Heart left ventricle (tissue), 16 donors: ENCODE measurements at places on chromosomes 12 and 14. TPM values are rescaled to one million over a fixed set of nuclear protein-coding genes. Genes with fewer than 3 reads are reported as not detected.

DNA sequence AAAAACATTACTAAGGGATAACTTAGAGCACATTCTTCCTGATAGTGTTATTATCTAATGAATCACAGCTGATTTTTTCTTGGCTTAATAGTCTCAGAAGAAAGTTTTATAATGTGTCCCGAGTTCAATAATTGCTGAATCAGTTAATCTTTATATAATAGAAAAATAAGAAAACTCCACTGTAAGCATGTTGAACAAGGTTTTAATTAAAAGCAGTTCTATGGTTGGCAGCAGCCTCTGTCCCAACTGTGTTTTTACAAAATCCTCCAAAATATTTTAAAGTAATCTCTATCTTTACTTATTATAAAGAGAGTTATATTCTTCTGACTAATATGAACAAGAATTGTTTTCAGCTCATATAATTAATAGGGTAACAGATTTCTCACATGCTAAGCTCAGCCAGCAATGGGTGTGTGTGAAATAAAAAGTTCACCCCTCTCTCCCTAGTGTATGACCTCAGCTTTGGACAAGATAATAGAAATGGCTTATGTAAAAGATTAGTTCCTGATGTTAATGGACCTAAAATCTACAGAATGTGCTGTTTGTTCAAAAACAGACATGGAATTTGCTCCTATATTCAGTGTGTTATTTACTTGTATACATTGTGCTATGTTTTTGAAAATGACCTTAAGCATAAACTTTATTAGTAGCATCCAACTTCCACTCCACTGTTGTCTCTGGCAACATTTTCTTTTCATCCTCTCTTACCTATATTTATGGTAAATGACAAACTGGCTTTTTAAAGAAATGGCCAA, 67.1 kb upstream of the DCN start:
- peak overlapping the region; percentile 65 for H3K27ac ChIP-seq
- H3K4me1 ChIP-seq, result no peaks in the 10 kb centered on the region

DNA sequence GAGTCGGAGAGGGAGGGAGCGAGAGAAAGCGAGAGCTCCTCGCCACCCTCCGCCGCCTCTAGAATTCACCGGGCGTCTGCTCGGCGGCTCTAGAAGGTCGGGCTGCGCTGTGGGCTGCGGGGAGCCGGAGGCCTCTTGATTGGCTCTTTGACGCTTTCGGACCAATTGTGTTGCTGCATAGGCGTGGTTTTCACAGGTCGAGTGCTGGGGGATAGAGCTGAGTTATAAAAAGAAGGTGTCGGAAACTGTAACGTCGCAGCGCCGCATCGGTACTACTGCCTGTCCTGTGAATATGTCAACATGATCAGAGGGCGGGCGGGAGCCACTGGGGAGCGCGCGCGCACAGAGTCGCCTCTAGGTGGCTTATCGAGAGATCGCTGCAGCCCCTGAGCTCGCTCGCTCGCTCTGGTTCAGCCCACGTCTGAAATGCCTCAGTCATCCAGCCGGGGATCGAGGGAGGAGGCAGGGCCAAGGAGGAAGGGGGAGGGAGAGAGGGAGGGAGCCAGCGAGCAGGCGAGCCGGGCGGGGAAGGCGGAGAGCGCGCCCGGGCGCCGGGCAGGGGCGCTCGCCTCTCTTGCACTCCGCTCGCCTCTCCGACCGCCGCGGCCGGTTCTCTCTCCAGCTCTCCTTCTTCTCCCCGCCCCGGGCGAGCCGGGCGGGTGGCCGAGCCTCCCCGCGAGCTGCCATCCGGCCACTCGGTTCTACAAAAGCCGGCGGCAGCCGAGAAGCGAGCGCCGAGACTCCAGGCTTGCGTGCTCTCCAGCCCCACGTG, at the start of gene TBX3:
TSS of gene TBX3 (minus strand) at position 78 of the 772 bp plus-strand sequence. CDS start 975 bp downstream, outside the sequence.
- H3K27ac ChIP-seq, result peak within 1 kb of the TSS; percentile 89
- H3K4me1 ChIP-seq, result peaks cover 12% of the 10 kb centered on the region
- H3K27me3 ChIP-seq, result peaks cover 74% of the 10 kb centered on the region
- DNase-seq, result peak; percentile 92

DNA sequence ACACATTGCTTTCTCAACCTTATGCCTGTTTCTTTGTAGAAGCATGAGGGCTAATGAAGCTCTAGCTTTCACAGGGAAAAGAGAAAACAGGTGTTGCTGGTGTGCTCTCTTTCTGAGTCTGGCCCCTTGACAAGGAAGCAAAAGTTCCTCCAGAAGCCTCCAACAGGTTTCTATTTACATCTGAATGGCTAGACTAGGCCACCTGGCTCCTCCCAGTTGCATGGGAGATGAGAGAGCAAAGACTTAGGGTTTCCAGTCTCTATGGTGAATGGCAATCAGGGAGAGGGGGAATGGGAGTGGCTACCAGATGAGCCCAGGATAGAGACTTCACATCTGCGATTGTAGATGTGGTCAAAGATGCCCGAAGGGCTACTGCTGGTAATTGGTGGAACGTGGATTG, 138.1 kb upstream of the PLXNC1 start:
- H3K27me3 ChIP-seq, result no peaks in the 10 kb centered on the region
- no peaks in the 10 kb centered on the region for H3K4me1 ChIP-seq
- no peak overlapping the region for H3K27ac ChIP-seq

DNA sequence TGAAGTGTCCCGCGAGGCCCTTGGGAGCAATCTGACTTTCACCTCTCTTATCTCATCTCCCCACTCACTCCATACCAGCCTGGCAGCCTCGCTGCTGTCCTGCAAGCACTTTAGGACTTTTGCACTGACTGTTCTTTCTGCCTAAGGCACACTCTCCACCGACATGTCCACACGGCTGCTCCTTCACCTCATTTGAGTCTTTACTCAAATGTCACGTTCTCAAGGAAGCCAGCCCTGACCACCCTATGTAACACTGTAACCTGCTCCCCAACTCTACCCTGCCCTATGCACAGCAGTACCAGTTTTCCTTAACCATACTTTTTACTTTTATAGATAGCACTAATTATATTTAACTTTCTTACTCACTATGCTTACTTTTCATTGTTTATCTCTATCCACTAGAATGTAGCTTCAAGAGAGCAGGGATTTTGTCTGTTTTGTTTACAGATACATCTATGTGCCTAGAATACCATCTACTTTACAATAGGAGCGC, 32.0 kb downstream of the PRKD1 start:
- DNase-seq, result no peak
- H3K27ac ChIP-seq, result no peak overlapping the region
- H3K27me3 ChIP-seq, result no peaks in the 10 kb centered on the region
- H3K4me3 ChIP-seq, result no peak overlapping the region

GRCh38 chr14:36215217-36215598, 38.7 kb upstream of the PTCSC3 start:
- peaks cover 30% of the 10 kb centered on the region for H3K27me3 ChIP-seq
- H3K4me3 ChIP-seq, result no peak overlapping the region
- no peaks in the 10 kb centered on the region for H3K36me3 ChIP-seq
- no peak overlapping the region for H3K27ac ChIP-seq
- no peaks in the 10 kb centered on the region for H3K4me1 ChIP-seq

Gene ZNF839
- 11.8 TPM for total RNA-seq

Gene SAMD15
- total RNA-seq, result not detected

DNA sequence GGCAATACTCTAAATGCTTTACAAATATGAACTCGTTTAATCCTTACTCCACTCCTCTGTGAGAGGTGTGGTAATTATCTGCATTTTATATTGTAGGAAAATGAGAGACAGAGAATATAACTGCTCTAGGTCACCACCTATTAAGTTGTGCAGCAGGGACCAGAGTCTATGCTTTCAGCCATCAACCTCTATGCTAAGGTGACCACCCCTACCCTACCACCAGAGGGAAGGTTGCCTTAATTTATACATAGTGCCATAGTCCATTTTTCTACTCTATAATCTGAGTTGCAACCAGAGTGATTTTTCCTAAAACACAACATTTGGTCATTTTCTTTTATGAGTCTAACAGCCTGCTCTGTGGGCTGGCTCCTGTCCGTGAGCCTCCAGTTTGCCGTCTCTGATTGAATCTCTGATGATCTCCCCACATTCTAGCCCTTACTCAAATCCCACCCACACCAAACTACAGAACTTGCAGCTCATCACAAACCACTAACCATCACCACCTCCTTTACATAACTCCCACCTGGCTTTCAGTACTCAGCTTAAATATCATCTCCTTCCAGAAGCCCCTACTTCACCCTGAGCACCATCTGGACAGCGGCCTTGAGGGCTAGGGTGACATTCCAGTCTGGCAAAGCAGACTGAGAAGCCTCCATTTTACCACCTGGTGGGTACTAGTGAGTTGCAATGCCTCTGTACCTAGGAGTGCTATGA, 126.6 kb downstream of the PPM1H start:
- no peak overlapping the region for H3K4me3 ChIP-seq
- no peaks in the 10 kb centered on the region for H3K36me3 ChIP-seq
- no peaks in the 10 kb centered on the region for H3K27me3 ChIP-seq
- DNase-seq, result no peak
- no peak overlapping the region for H3K27ac ChIP-seq

- no peaks in the 10 kb centered on the region for H3K36me3 ChIP-seq
- H3K27ac ChIP-seq, result no peak overlapping the region
- DNase-seq, result no peak
- no peaks in the 10 kb centered on the region for H3K27me3 ChIP-seq
- H3K4me1 ChIP-seq, result no peaks in the 10 kb centered on the region
- H3K4me3 ChIP-seq, result no peak overlapping the region
Observed at GRCh38 chr12:70031046-70031445, 206.0 kb downstream of the MYRFL start.

Gene NGB
- not detected for total RNA-seq
